GM03348 (cell line): ENCODE measurements at places on chromosomes 2 and 18.
A peak's percentile ranks its signal among the peaks of the same experiment; 100 is the strongest.

DNA sequence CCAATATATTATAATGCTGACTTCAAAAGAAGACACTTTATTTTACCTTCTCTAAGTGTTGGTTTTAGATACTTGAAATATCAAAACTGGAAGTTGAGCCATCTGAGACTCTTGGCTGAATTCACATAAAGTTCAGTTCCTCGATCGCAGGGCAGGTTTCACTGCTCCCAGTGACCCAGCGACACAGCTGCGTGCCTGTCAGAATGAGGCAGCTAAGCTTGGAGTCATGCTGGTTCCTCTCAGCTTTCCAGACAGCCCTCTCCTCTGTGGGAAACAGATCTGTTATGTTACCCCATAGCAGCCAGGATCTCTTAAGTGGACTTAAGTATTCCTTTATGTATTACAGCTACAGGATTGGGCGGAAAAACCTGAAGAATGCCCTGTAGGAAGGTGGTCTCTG lies 142.8 kb upstream of the ALPP start:
- no peak for DNase-seq

DNA sequence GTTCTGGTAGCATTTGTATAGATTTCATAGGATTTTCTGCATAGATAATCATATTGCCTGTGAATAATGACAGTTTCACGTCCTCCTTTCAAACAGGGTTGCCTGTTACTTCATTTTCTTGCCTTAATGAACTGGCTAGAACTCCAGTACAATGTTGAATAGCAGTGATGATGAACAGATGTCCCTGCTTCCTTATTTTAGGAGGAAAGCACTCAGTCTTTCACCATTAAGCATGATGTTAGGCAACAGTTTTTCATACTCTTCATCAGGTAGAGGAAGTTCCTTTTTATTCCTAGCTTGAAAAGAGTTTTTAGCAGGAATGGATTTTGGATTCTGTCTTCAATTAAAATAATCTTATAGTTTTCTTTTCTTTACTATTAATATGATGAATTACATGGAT lies 39.7 kb downstream of the C2orf76 start:
- DNase-seq: no peak

DNA sequence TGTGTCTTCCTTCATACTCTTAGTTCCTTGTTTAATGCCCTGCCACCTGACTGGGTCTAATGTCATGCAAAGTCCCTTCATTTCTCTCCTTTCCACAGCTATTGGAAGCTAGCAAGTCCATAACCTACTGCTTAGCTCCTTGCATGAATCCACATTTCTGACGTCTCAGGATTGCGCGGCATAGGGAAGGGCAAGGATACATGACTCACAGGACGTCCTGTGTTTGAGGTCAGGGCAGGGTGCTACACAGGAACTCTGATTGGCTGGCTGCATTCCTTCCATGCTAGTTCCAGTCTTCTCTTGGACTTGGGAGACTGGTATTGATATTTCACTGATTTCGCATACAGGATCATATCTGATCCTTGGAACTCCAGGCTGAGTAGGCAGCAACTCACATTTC lies 137.9 kb downstream of the CDH2 start:
- no peak for DNase-seq

GRCh38 chr2:143807671-143808070 lies 678.5 kb downstream of the ARHGAP15 start:
- DNase-seq: no peak

DNA sequence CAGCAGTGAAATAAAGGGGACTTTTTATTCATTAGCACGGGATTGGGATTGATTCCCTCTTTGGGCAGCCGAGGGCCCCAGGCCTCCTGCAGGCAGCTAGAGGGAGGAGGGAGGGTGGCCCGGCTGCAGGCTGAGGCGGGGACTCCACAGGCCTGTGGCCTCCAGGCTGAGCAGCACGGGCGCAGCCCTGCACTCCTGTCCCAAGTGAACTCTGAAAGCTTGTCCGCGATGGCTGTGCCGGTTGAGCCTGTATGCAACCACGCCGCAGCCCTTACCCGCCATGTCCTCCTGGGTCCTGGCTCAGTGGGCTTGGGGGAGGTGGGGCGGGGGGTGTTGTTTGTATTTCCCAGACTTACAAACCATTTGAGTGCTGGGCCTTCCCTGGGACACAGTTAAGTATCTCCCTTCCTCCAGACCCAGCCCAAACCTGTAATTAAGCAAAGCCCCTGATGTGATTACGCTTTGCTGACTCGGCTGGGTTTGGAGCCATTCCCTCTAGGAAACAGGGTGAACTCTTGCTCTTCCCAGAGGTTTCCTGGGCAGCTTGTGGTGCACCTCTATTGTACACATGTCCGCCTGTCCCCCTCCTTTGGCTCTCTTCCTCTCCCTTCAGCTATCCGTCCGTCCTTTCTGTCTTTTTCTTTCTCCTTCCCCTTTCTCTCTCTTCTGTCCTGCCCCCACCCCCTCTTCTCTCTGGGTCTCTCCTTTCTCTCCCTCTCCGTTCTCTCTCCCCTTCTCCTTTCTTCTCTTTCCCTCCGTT lies 5.3 kb downstream of the GLI2 start:
- peak; percentile 38 for DNase-seq
